ENCODE measurements at places on chromosomes 6 and 20.

GRCh38 chr6:104201557-104201956, 658.2 kb downstream of the HACE1 start:
- DNase-seq, result no peak

- DNase-seq, result no peak
Measured at GRCh38 chr20:52963131-52963530, 9.0 kb upstream of the TSHZ2 start.

- peak; percentile 62 for DNase-seq
Measured at GRCh38 chr20:53609491-53610445, 16.1 kb upstream of the ZNF217 start.

DNA sequence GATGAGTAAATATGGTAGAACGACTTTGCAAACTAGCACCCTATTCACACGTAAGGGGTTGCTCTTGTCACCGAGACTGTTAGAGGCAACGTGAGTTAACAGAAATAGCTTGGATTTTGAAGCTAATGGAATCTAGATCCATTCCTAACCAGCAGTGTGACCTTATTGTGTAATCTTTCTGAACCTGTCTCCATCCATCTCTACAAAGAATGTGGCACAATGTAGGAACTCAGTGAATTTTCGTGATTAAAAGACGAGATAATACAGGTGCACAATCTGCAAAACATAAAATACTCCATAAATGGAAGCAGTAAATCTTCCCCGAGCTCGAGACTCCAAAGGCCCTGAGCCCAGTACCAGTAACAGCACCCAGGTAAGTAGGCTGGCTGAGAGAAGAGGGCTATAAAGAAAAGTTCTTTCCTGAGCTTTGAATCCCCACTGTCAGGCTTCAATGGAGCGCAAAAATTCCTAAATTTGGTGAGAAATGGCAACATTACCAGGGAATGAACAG, 801 bp upstream of the KIFC1 start:
- no peak for DNase-seq

- no peak for DNase-seq
Measured at GRCh38 chr20:59404749-59405148, 104.3 kb downstream of the EDN3 start.

- DNase-seq, result no peak
Measured at GRCh38 chr6:125361868-125362267, 60.1 kb upstream of the HDDC2 start.

- peak; percentile 42 for DNase-seq
Measured at GRCh38 chr6:36025260-36025931, 955 bp upstream of the SLC26A8 start.

DNA sequence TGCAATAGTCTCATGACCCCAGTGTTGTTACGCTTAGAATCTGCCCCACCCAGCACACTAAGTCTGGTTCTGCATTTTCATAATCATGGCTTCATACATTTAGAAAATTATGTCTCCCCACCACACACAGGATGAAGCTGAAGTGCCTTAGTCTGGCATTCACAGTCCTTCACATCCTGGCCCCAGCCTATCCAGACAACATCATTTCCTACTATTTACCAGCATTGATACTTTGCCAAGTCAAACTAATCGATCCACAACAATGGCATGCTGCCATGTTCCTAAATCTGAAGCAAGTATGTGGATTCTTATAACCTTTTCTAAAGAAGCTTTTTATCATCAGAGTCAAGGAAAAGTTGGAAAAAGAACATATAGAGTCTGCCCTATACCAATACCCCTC, 132.4 kb upstream of the FBXL4 start:
- no peak for DNase-seq

- DNase-seq, result no peak
Measured at GRCh38 chr6:167706313-167707109, 120.2 kb upstream of the AFDN start.

GRCh38 chr6:16840725-16841124, 79.5 kb upstream of the ATXN1 start:
- DNase-seq, result no peak

- DNase-seq, result no peak
Measured at GRCh38 chr6:36848658-36849441, 9.6 kb upstream of the CPNE5 start.

GRCh38 chr20:40710603-40711002, 21.6 kb upstream of the MAFB start:
- DNase-seq, result no peak

DNA sequence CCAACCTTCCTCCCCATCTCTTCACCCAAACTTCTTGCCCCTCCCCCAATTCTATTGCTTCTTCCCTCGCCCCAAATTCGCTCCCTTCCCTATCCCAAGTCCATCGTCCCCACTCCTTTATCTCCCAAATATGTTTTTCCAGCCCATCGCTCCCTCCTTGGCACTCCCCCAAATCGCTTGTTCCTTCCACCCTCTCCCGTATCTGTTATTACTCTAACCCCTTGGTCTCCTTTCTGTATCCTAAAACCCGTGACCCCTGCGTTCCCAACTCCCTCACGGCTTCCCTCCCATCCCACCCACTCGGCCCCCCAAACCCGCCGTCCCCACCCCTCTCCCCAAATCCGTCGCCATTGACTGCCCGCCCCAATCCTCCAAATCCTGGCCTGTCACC, 584 bp downstream of the MTCH1 start:
- DNase-seq, result no peak

DNA sequence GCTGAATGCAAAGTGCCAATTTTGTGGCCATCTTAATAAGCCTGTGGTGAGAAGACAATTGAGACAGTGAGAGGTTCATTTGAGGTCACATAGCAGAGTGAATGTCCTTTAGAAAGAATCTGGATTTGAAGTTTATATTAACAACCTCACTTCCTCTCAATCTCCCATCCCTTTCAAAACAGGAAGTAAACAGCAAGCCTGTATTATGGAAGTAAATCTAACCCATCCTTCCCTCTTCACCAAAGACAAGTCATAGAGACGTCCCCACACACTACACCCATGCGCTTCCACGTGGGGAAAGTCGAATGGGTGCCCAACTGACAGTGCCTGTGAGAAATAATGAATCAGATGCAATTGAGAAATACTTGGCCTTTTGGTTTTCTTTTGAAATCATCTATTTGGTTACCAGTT, 28.8 kb upstream of the CCND3 start:
- no peak for DNase-seq

DNA sequence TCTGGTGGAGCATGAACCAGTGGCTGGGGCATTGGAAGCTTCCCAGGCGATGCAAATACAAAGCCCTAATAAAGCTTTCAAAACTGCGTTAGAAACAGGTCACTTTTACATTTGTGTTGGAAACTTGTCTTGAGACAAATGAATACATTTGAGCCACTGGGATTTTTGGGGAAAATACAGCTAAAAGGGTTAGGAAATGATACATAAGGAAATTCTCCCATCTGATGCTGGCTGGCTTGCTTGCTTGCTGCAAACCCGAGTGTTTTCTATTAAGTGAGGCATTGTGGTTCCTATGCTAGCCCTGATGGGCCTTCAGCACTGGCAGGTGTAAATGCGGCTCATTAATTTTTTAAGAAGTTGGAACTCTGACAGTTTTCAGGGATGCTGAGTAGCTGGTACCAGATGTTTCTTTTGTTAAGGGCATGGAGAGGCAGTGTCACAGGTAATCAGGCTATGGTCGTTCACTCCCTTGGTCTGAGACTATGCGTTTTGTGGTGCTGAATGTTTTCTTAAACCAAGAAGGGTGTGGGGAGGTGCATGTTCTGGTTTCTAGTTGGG, 35.2 kb downstream of the RREB1 start:
- no peak for DNase-seq

DNA sequence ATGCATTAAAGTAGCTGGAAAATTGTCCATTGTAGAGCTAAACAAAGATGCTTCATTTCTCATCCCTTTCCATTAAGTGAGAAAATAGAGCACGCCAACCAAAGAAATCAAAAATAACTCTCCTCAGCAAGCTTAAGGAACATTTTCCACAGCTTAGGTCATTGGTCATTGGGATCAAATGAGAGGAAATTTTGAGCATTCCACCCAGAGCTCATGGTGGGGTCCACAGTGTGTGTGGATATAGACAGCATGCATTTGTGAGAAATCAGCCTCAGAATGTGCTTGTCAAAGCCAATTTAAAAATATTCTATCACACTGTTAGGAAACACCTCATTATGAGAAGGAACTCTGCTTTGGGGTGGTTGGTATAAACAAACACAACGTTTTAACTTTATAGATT, 97.2 kb downstream of the HDGFL1 start:
- peak; percentile 49 for DNase-seq

GRCh38 chr6:90083891-90084290, 189.6 kb downstream of the GJA10 start:
- DNase-seq, result no peak

GRCh38 chr6:19949155-19949554, 112.0 kb downstream of the ID4 start:
- DNase-seq, result no peak

- DNase-seq, result no peak
Measured at GRCh38 chr20:31472395-31473330, 2.3 kb downstream of the DEFB124 start.

DNA sequence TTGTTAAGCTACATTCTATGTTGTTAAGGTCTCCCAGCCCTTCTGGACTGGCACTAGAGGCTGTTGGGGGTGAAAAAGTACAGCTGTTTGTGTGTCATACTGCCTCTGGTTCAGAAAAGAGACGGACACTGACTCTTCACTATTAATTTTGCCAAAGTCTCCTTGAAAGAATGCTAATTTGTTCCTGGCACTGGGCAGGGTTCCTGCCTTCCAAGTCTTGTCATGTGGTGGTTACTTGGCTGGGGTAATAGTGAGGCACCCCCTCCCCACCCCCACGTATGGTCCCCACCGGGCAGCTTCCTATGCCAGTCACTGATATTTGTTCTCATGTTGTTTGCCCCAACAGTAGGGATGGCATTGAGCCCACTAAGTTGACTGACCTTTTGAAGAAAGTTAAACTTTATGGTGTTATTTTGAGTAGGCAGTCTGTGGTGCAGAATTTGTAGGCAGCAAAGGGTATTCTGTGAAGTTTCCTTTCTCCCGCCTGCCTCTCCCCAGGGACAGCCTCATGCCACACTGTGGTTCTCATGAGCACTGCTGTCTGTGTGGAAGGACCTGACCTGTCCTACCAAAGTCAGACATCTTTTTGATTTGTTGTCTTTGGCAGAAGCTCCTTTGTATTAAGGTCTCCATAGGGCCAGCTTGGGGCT, 8.7 kb downstream of the CDS2 start:
- peak; percentile 16 for DNase-seq

DNA sequence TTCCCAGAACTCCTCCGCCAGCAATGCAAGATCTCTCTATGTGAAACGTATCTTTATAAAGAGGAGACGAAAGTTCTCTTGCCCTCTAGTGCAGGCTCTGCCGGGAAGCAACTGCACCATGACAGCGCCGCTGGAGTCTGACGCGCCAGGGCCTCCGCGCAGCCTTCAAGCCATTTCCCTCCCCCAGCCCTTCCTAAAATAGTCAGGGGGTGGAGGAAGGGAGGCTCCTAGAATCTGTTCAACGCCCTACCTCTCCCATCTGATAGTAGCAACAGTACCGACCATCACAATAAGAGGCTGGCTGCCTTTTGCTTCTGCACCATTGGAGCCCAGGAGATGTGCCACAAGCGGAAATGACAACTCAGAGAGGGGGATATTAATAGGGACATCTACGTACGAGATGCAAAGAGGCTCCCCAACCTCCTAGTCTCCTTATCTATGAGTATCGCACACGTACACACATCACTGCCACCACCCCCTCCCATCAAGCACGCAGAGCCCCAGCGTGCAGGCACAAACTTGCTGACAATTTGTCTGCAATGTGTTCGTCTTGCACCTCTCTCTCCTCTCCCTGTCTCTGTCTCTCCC, 1.0 kb downstream of the SYNE1 start:
- DNase-seq, result peak; percentile 53

DNA sequence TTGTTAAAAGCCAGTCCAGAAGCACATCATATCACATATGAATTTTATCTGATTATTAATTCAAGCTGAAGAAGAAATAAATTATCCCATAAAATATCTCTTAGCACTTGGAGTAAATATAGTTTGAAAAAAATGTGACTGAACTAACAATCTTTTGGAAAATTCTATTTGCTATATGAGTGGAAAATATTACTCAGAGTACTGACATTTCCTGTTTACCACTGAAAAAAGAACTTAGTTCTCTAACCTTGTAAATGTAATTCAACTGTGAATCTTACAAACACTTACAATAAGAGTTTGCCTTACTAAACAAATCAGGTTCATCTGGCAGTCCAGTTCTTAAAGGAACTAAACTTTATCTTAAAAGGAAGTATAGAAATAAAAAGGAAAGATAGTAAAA, 44.2 kb downstream of the MOXD1 start:
- DNase-seq, result peak; percentile 41

DNA sequence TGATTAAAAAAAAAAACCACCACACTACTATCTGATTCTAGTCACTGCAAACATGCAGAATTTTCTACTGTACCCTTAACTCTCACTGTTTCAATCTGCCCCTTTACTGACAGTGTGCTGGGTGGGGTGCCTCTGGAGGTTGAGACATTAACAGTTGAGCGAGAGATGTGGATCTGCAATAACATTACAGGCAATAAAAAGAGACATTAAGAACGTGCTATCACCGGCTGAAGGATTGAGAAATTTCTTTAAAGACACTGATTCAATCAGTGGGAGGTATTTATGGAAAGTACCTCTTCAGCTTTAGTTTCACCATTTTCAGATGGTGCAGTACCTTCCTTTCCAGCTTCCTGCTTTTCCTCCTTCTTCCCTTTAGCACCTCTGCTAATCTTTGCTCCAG, 32.5 kb downstream of the HMGN3 start:
- DNase-seq, result no peak

GRCh38 chr20:18977441-18977840, 163.9 kb downstream of the SCP2D1 start:
- no peak for DNase-seq

- DNase-seq, result peak; percentile 6
Measured at GRCh38 chr6:141050471-141050870, 1082.3 kb upstream of the GJE1 start.

GRCh38 chr6:147065786-147066185, 138.4 kb upstream of the STXBP5 start:
- DNase-seq, result no peak

GRCh38 chr6:42569102-42570028, 5.5 kb downstream of the UBR2 start:
- peak; percentile 99 for DNase-seq

DNA sequence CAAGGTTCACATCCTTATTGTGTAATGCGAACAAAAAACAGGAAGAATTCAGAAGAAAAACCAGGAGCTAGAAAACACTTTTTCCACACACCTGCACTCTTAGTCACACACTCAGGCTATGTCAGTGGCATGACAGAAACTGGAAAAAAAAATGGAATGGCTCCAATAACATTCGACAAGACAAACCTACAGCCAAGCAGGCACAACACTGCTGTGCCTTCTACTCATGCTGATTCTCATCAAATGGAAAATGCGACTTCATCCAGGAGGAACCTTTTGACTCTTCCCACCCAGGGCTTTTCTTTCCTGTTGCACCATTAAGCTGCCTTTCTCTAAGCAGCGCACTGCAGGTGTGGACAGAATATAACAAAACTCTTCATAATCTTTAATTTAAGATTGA, 163.2 kb upstream of the BTBD3 start:
- DNase-seq, result no peak

GRCh38 chr6:131215219-131215618, 80.0 kb downstream of the AKAP7 start:
- no peak for DNase-seq
